ENCODE measurements at places on chromosomes 7 and 10.

GRCh38 chr10:71771821-71772617 lies 1.3 kb downstream of the VSIR start:
- no peak for DNase-seq

GRCh38 chr10:46289209-46289810 lies 2.5 kb downstream of the ANTXRL start:
- no peak for DNase-seq

DNA sequence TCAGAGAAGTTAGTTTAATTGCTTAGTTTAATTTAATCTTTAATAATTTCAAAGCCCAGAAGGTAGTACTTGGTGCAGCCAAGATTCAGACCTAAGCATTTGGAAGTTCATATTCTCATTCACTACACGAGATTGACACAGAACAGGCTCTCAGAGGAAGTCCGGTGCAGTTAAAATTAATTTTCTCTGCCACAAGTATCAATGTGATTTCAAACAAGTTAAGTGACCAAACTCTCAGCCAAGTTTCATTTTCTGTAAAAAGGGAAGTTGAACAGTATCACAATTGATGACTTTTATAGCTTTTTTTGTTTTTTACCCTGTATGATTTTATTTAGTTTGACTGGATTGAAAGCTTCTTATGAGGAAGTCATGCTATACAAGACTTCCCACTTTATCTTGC lies 1494.9 kb upstream of the LRRTM3 start:
- no peak for DNase-seq

GRCh38 chr10:100318207-100318606 lies 11.8 kb downstream of the PKD2L1 start:
- no peak for DNase-seq
